Astrocyte of the cerebellum (primary cell): ENCODE measurements at places on chromosomes 3 and 15.

GRCh38 chr3:194637541-194638400 is 4.6 kb upstream of the TMEM44 start:
- DNase-seq: no peak

DNA sequence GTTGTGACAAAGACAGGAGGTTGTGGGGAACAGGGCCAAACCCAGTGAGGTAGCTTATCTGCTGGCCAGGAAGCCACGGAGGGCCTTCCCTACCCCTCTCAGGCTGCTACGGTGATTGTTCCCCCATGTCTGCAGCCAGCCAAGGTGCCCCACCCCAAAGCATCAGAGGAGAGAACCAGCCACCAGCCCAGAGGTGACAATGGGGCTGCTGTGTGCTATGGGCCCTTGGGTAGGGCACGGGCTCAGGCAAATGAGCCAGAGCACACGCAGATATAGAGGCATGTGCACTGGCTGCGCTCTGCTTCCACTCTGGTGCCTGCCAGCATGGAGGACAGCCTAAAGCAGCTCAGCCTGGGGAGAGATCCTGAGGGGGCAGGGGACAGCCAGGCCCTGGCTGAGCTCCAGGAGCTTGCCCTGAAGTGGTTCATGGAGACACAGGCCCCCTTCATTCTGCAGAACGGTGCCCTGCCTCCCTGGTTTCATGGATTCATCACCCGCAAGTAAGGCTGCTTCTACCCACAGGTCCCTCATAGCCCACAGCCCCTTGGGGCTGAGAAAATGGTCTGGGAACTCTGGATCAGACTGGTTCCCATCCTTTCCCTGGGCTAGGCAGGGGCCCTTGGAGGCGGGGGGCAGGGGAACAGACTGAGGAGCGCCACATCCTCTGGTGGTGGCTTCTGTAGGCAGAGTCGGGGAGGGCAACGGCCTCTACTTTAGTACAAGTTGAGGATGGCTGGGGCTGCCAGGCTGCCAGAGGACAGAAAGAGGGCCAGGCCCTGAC is at the start of gene SH2D7:
SH2D7 (plus strand) TSS at position 301 of the 781 bp plus-strand sequence; CDS start at position 325, 24 bp downstream.
- DNase-seq: no peak

DNA sequence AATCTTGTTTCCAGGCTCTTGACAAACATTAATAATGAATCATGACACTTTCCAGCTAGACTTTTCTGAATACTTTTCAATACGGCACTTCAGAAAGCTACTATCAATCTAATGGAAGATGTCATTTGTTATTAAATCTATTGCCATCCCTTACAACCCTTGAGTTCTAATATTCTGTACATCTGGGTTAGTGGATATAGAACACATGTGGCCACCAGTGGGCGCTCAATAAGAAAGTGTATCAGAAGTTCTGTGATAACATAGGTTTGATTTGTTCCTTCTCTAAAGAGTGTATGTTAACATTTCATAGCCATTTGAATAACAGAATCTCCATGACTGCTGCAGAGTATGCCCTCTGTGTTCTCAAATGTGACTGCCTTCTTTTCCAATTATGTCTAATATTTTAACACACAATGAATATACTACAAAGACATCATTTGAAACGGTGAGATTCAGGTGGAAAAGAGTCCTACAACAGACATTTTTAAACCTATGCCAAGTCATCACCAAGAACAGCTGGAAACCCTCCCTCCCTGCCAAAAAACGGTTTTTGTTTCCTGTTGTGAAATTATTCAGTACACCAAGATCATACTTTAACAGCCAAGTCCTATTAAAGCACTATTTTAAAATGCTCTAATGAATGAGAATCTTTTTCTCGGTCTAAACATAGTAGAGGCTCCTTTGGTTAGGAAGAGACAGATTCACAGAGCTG is 22.2 kb downstream of the ALDH1A2 start:
- DNase-seq: peak; percentile 18

- no peak for DNase-seq
Measured at GRCh38 chr15:75661756-75662140, 14.0 kb downstream of the SNX33 start.

DNA sequence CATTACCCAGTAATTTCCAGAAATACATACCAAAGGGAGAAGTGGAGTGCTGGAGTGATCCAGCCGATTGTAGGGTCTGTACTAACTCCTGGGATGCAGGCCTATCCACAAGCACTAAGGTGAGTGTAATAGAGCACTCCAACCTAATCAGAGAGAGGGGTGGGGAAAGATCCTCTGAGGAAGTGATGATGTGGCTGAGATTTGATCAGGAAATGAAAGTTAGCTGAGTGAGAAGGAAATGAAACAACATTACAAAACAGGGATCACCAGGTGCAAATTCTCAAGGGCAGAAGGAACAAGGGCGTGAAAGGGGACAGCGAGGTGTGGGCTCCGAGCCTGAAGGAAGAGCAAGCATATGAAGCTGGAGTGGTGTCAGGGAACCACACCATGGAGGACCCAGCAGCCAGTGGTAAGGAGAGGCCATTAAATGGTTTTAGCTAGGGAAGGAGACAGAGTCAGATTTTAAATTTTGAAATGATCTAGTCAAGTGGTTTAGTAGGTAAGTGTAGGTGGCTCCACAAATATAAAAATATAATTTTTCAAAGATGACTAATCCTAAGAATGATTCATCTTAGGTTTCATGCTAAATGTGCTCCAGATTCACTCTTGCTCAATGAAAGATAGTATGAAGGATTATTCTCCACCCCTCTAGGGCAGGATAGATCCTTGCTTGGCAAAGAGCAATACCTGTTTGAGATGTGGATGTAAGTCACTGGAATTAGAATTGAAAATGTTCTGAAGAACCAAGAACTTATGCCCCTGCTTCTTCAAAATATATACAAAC is 348.7 kb downstream of the TBL1XR1 start:
- DNase-seq: no peak

GRCh38 chr3:45312836-45313493 is 75.4 kb upstream of the LARS2 start:
- DNase-seq: no peak

DNA sequence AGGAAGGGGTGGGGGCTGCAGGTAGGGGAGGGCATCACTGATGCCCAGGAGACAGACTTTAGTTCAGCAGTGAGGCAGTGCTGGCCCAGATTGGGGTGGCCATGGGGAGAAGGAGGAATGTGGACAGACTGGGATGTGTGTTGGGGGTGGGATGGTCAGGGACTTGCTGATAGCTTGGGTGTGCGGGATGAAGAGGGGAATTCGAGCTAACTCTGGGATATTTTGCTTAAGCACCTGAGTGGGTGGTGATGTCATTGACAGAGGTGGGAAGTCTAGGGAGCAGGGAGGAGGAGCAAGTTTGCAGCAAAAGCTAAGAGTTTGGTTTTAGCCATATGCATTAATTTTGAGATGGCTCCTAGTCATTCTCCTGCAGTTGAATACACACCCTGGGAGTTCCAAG is 207.5 kb downstream of the RPLP1 start:
- DNase-seq: no peak

DNA sequence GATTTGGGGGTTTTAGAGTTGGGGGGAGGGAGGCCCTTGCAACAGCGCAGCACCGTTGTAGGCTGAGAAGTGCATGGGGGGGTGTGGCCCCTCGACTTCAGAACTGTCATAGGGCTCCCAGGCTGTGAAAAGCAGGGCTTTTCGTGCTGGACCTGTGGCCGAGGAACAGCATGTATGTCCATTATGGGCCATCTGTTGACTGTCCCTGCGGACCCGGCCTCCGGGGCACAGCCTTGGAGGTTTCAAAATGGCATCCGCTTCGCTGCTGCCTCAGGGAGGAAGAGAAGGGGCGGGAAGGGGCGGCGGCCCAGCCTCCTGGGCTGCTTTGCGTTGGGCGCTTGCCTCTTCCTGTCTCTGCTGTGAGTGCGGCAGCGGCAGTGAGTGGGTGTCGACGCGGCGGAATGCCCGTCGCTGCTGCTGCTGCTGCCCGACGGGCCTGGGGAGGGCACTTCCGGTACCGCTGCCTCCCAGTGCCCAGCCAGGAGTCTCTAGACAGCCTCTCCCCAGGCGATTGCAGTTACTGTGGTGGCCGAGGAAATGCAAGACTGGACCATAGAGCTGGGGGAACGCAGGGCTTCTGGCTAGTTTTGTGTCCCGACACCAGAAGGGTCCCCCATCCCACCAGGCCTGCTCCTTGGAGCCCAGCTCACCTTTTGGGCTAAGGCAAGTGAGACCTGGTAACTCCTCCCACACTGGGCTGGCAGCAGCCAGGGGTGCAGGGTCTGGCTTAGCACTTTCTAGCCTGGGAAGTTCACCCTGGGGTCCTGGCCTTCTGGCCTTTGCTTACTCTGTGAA is 1.9 kb downstream of the GNAI2 start:
- no peak for DNase-seq

DNA sequence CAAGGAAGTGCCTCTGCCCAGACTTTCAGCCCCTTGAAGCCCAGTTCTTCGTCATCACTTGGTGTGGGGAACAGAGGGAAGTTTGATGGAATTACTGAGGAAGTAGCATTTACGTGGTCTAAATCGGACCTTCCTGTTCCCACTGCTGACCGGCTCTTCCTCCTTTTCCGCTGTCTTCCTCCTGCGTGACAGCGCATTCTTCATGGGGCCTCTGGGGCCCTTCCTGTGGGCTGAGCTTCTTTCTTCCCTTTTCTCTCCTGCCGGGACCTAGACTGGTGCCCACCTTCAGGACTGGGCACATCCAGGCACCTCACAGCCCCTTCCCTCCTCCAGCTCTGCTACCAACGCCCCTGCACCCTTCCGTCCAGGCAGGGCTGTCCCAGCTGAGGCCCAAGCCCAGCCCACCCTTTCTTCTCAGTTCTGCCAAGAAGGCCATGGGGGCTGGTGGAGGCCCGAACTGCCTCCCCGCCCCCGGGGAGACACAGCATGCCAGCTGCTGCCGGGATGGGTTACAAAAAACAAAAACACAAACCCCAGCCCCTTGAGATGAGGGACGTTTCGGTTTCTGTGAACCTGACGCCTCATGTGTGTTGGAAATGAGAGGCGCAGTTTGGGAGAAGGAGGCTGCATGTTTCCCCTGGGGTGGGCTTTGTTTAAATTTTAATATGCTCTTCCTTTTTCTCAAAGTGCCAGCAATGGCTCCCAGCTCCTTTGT is 19.1 kb downstream of the ZNF710 start:
- DNase-seq: no peak

GRCh38 chr15:99486371-99487336 is 79.1 kb upstream of the MEF2A start:
- no peak for DNase-seq

DNA sequence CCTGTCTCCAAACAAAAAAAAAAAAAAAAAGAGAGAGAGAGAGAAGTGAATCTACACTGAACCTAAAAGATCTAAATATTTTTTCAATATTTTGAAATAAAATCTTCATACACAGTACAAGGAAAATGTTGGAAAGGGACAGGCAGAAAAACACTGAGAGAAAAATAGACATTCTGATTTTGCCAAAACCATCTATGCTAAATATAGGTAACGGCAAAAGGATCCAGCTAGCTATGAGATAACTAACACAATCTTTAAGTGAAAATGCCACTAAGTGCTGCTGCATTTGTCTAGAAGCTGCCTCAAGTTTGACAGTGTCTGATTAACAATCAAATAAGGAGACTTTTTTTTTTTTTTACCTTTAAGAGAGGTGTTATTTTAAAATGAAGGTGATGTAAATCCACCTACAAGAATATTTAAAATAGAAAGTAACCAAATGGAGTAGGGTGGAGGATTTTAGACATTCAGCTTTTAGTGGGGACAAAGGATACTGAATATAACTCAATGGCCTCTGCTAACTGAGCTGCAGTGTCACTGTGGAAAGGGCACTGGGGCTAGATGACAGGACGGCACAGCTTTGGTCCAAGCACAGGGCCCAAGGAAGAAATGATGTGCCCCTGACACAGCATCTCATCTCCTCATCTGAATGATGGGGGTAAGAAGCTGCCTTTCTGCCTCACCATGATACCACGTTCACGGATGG is 62.4 kb downstream of the HACD2 start:
- DNase-seq: no peak

- DNase-seq: no peak
Measured at GRCh38 chr3:181486141-181486885, 225.4 kb upstream of the SOX2 start.

GRCh38 chr3:66479532-66479947 is 21.3 kb downstream of the LRIG1 start:
- no peak for DNase-seq

DNA sequence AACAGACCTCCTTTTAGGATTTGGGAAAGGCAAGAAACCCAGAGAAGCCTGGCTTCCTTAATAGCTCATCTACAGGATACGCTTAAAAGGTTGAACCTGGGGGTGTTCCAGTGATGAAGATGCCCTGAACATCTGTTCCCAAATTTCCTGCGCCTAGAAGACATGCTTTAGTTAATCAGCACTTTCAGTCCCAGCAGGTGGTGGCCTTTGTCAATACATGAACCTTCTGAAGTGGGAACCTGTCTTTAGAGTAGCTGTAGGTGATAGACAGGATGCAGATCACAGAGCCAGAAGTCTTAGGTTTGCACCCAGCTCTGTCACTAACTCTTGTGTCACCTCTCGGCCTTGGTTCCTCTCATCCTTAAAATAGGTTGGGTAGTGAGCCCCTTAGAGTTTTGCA is 149.7 kb upstream of the SYNPR start:
- no peak for DNase-seq

DNA sequence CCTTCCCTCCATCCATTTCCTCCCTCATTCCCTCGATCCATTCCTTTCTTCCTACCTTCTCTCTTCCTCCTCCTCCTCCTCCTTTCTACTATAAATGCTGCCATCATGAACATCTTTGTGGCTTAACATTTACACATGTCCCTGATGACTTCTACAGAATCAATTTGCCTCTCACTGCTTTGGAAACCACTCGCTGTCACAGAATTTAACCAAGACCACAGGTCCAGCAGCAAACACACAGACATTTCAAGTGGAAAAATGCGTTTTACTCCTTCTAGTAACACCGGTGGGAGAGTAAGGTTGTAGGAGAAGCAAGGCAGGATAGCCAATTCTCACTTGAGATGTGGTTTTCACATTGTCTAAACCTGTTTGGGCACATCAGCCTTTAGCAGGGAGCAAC is 101.4 kb upstream of the LRIG1 start:
- no peak for DNase-seq

- no peak for DNase-seq
Measured at GRCh38 chr3:59775761-59776325, 726.0 kb upstream of the CFAP20DC start.

- DNase-seq: peak; percentile 5
Measured at GRCh38 chr3:69200384-69201068, 78.1 kb upstream of the LMOD3 start.

DNA sequence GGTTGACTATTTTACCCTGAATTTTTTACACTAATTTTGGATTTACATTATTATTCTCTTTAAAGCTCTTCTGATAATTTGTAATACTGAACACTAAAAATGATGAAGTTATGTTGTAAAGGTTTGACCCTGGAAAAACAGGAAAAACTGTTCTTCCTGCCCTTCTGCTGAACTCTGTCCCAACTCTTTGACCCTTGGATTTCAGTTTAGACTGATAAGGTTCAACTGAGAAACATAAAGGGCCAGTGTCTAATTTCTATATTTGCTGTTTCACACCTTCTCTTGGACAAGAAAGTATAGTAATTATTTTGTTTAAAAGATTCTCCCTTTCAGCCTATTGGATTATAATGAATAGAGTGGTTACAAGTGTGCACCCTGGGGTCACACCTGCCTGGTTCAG is 12.8 kb upstream of the TMOD3 start:
- no peak for DNase-seq
